NCI-H1694 (cell line): ENCODE measurements at places on chromosomes 16 and 17.

- no peak for DNase-seq
Measured at GRCh38 chr17:80425835-80426426, 11.0 kb downstream of the ENDOV start.

GRCh38 chr16:11734025-11734652 lies 8.5 kb downstream of the TXNDC11 start:
- no peak for DNase-seq

DNA sequence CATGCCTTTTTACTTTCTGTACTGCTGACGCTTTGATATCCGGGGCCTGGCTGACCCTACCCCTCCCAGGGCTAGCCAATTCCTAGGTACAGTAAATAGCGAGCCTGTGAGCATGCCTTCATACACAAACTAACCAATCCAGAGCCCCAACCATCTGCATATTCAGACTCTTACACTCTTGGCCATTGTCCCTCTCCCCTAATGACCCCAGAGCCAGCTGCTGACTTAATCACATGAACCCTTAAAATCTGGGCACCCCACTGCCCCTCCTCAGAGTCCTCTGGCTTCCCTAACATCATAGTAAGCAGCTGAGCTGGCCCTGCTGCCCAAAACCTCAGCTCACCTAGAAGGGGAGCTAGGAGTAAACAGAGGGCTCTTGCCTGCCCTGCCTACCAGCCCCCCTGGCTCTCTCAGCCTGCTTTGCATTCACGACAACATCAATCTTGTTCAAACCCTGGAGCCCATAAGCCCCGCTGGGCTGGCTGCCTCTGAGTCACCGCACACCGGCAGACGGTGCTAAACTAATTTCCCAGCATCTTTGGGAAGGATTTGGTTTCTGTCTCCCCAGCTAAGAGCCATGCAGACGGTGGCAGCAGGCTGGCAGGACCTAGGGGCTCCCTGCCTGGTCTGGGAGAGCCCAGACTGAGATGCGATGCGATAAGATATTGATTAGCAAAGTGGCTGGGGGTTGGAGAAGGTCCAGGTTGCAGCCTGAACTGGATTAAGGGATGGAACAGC lies 63.2 kb downstream of the CLEC19A start:
- no peak for DNase-seq

GRCh38 chr16:57642160-57643135 lies 14.0 kb downstream of the ADGRG1 start:
- DNase-seq = no peak

DNA sequence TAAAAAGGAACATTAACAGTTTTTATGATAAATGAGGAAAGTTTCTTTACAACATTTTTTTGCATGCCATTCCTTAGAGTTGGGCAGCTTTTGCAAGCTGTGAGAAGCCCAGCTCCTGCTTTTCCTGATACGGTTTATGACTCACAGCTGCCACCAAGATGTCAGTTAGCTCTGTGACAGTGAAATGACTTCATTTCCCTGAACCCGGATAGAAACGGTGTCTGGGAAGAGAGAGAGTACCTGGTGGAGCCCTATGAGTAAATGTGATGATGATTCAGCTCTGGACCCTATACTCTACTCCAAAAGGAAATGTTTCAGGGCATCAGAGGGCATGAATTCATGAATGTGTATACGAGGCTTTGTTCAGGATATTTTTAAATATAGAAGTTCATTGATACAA lies 366.3 kb upstream of the HSBP1 start:
- no peak for DNase-seq

DNA sequence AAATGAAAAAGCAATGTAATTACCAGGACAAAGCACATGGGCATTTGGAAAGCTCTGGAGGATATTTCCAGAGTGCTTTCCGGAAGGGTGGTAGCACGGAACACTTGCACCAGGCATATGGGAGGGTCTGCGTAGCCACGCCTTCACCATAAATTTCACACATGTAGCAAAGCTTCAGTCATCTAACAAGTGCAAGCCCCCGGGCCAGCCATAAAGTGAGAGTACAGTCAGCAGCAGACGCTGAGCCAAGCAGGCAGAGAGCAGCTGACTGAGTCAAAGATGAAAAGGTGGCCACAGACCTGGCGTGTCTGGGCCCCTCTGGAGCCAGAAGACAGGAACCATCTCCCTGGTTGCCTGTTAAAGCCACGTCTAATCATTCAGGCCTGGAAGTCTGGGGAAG lies 130.6 kb downstream of the SEC14L1 start:
- DNase-seq = no peak

DNA sequence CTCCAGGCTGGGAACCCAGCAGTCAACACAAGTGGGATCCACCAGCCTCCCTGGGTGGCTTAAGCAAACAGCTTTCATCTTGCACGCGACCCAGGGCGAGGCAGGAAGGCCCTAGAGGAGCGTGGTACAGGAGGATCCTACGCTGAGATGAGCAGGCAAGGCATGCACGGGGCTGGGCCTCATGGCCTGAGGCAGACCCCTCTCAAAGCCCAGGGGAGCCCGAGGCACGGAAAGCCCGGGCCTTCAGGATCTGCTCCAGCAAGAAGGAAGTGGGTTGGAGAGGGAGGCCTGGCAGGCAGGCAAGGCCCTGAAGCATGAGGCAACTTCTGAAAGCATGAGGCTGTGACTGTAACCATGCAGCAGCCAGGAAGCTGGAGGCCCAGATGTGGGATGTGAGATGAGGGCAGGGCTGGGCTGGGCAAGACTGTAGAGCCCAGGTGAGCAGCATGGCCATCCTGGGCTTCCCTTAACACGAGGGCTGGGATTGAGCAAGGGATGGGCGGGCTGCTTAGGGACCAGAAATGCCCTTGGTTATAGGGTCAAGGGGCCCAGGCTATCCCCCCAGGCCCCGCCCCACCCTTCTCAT lies 338.7 kb downstream of the C16orf95 start:
- no peak for DNase-seq

GRCh38 chr17:66272811-66273585 lies 29.4 kb upstream of the PRKCA start:
- no peak for DNase-seq

DNA sequence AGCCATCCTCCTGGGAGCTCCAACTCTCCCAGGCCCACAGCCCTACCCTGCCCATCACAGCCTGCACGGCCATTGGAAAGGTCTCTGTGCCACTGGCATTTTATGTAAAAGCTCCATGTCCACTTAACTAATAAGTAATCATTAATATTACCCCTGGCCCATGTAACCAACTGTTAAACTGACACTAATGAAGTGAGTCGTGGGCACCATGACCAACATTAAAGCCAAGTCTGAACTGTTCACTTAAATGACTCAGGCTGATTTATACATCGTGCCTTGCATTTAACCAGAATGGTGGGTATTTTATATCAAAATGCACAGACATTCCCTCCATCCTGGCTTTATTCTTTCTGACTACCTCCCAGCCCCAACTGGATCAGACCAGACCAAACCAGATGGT lies 229.3 kb downstream of the SOX9 start:
- no peak for DNase-seq

- peak; percentile 25 for DNase-seq
Measured at GRCh38 chr16:67150047-67150832, 558 bp downstream of the B3GNT9 start.

- peak; percentile 96 for DNase-seq
Measured at GRCh38 chr16:88988980-88989811, 12.2 kb upstream of the CBFA2T3 start.

- DNase-seq = no peak
Measured at GRCh38 chr17:58535431-58535830, 21.0 kb upstream of the MTMR4 start.

DNA sequence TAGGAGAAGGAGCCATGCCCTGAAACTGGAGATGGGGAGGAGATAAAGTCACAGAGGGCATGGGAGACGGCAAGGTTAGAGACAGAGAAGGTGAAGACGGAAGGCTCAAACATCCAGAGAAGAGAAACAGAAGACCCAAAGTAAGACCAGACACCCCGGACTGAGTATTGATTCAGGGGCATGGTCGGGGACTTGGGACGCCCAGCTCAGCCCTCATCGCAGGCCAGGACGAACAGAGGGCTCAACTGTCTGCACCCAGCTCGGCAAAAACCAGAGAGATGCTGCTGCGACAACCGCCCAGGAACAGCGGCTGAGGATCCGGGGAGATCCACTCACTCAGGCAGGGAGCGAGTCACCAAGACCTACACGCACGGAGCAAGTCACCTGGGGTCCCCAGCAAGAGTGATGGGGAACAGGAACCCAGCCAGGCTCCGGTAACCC lies 999 bp downstream of the XYLT1 start:
- DNase-seq = no peak

DNA sequence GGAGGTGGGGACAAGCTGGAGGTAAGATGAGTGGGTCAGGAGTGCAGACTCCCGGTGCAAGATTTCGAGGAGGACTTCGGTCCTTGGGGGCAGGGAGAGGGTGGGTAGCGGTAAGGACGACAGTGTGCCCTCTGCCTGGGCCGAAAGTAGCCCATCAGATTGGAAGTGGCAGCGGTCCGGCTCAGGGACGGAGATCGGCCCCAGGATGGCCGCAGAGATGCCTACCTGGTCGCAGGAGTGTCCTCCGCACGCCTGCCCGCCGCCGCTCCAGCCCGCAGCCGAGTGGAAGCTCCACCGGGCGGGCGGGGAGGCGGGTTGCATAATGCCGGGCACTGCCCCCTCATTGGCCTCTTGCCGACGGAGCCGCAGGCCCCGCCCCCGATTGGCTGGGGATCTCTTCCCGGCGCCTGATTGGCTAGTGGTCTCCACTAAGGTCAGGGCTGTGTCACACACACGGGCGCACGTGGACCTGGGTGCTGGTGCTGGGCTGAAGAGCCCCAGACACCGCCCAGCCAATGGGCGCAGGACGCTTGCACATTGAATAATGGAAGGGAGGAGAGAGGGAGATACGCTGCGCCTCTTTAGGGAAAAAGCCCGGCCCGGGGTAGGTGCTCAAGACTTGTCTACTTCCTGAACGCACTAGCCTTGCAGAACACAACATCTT lies at the start of gene PER1:
Gene PER1 (minus strand): TSS at position 293 of the 664 bp plus-strand sequence. CDS start 1,698 bp downstream, outside the sequence.
- peak; percentile 37 for DNase-seq

DNA sequence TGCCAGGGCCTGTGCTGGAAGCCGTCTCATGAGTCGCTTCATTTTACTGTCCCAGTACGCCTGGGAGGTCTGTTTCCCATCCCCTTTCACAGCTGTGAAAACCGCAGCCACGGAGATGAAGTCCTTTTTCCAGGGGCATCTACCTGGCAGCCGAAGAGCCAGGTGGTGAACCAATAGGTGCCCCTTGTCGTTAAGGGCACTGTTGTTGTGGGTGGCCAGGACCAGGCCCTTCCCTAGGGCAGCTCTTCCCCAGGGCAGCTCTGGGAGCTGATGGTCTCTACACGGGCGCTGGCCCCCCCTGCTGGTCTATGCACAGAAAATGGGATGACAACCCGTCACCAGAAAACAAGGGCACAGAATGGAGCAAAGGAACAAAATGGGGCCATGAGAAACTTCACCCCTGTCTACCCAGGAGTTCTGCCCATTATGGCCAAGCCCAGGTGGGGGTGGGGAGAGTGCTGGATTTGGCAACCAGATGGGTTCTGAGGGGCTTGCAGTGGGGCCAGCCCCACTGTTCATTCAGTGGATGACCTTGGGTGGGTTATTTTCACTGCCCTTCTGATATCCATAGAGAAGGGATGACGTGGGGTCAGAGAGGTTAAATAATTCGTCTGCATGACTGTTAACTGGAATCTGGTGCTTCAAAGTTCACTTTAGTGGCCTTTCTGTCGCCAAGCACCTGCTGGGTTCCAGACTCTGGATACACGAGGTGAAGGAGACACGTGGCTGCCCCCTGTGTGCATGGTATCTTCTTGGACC lies 11.5 kb downstream of the RMI2 start:
- peak; percentile 16 for DNase-seq

- no peak for DNase-seq
Measured at GRCh38 chr17:74281799-74282198, 7.8 kb downstream of the DNAI2 start.

DNA sequence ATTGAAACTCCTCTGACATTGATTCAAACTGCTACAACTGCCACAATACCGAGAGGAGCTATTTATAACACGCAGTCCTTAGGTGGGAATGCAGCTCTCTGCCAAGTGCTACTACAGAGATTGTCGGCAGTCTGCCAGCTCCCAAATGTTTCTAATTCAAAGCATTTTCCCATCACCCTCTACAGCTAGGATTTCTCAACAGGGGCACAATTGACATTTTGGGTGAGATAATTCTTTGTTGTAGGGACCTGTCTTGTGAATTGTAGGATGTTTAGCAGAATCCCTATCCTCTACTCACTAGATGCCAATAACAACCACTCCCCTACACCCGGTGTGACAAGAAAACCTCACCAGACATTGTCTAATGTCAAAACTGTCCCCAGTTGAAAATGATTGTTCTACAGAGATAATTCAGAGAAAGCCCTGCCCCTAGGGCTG lies 7.8 kb upstream of the N4BP1 start:
- DNase-seq = peak; percentile 88

- DNase-seq = no peak
Measured at GRCh38 chr16:85138825-85139627, 26.8 kb upstream of the CIBAR2 start.

DNA sequence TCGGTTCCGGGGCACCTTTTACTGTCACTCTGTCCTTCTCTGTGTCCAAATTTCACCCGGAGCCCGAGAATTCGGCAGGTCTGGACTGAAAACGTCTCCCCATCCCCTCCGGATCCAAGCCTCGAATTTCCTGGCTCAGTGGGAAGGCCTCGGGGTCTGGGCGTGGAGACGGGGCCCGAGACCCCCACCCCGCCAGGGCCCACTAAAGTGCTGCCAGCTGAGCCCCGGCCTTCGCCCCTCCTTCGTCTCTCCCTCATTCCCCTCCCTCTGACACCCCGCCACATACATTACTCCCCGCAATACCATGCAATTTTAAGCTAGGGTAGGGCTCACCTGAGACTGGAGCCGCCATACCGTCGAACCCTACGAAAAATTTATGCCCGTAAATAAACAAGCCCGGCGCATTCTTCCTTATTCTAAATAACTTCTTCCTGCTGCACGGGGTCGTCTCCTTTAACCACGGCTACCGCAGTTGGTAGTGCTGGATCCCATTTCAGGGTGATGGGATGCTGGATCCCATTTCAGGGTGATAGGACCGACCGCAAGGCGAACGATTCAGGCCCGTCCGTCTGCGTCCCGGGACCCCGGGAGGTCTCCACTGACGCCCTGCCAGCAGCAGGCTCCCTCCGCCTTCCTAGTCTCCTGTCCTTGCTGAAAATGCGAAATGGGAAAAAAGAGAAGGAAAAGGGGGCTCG lies 4.4 kb upstream of the OR1F1 start:
- DNase-seq = no peak

DNA sequence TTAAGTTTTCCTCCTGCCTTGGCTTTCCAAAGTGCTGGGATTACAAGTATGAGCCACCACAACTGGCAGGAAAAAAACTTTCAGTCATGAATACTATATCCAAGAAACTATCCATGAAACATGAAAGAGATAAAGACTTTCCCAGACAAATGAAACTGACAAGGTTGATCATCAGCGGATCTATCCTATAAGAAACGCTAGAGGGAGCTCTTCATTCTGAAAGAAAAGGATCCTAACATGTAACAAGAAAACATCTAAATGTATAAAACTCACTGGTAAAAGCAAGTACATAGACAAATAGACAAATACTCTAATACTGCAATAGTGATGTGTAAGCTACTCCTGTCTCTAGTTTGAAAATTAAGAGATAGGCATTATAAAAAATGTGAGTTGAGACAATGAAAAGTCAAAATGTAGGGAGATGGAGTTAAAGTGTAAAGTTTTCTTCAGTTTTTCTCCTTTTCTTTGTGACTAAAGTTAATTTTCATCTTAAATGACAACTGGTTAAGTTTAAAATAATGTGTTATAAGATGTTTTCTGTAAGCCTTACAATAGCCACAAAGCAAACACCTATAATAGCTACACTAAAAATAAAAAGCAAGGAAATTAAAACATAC lies 79.6 kb upstream of the TEKT1 start:
- peak; percentile 44 for DNase-seq
